ENCODE measurements at places on chromosomes 5 and 9.

DNA sequence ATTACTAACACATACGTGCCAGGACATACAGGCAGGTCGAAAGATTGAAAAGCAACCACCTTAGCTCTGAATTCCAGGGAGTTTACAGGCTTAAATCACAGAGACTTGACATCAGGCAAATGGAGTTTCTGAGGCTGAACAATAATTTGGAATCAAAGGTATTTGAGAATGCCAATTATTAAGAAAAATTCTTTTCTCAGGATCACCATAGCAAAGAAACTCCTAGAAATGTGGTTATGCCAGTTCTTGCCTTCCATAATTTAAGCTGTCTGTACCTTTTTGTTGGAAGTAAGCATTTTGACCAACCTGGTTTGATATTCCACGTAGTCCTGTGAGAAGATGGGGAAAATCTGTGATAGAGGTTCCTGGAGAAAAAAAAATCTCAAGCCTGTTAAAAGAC lies 312.4 kb upstream of the SMARCA2 start:
- no peak for DNase-seq

- DNase-seq, result no peak
Observed at GRCh38 chr5:124644138-124644537, 102.3 kb downstream of the ZNF608 start.

DNA sequence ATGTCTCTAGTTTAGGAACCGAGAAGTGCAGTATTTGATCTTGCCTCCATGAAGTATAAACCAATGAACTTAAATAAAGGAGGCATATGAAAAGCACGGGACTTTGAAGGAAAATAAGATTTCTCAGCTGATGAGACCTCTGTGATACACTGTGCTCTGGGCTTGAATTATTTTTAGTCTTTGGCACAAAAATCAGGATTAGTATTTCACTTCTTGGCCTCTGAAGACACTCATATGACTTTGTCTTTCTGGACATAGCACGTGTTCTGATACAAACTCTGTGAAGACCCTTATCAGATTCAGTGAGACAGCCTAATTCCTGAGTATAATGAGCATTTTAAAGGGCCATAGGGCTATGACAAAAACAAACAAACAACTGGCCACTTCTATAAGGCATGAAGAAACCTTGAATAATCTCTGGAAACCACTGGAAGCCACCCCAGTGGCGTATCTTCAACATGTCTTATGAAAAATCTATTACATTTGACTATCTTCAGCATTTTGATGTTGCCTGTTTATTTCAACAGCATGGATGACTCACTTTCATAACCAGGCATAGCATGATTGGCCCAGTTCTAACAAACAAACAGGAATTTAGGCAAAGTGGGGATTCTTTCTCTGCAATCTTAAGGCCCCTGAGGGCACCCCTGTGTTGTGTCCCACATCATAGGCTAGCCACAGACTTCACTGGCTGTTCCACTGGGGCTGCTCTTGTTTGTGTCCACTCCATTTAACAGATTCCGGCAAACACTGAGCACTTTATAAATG lies 90.3 kb upstream of the ZNF462 start:
- no peak for DNase-seq

DNA sequence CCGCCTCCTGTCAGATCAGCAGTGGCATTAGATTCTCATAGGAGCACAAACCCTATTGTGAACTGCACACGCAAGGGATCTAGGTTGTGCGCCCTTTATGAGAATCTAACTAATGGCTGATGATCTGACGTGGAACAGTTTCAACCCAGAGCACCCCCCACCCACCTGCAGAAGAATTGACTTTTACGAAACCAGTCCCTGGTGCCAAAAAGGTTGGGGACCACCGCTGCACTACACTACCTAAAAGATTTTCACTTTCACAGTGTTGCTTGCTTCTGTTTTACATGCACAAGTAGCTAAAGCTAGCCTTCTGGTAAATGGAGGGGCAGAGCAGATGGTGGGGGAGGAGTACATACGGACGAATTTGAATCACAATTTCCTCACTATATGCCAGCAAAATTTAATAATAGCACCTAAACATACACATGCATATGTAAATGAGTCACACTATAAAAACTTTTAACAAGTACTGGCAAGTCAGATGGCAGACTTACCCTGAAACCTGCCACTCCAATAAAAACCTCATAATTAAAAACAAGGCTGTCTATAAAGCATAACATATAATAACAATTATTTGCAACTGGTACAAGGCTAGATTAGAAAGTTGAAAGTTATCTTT lies 24.0 kb upstream of the CDKN2B start:
- DNase-seq, result no peak

DNA sequence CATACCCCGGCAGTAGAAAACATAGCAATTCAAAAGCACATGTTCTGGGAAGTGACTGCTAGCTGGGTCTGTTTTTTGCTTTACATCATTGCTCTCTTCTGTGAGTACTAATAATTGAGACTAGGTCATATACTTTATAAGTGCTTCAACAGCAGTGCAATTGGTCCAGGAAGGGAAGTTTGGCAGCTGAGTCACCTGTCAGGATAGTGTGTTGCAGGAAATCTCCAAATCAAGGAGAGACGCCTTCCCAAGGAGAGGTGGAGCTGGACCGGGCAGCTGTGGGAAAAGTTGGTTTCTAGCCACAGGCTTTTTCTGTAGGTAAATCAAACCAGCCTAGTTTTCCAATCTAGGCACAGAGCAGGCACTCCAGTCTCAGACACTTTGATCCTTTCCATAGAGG lies 330.1 kb downstream of the ENC1 start:
- DNase-seq, result no peak

DNA sequence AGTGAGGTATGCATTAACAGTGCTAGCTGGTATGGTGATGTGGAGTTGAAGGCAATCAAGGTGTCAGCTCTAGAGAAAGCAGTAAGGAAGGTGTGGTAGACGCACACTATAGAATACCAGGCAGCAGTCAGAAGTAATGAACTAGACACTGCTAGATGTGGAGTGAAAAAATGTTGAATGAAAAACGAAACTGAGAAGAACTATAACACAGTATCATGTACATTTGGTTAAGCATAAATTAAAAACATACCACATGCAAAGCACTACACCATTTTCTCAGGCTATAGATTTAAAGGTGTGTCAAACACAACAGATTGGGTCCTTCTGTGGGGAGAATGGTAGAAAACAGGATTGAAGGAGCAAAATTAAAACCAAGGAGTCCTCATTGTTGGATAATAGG lies 15.4 kb downstream of the ZNF622 start:
- DNase-seq, result no peak

- DNase-seq, result no peak
Observed at GRCh38 chr9:10946676-10947410, 334.0 kb upstream of the PTPRD start.

DNA sequence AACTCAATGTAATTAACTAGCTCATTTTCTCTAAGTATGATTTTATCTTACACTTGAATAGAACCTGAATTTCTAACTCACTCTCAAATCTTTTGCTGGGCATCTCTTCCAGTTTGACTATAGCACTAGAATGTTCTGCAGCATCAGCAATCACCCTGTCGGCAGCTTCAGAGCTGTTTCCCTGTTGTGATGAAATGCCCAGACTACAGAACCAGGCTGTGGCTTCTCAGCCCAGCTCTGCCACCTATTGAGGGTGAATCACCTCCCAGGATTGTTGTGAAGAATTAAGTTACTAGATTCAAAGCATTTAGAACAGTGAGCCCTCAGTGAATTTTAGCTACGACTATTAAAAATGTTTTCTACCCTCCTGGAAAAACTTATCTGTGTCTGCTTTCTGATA lies 90.4 kb upstream of the ANKRD55 start:
- no peak for DNase-seq

- DNase-seq, result no peak
Observed at GRCh38 chr9:121601194-121601593, 50.2 kb upstream of the DAB2IP start.

DNA sequence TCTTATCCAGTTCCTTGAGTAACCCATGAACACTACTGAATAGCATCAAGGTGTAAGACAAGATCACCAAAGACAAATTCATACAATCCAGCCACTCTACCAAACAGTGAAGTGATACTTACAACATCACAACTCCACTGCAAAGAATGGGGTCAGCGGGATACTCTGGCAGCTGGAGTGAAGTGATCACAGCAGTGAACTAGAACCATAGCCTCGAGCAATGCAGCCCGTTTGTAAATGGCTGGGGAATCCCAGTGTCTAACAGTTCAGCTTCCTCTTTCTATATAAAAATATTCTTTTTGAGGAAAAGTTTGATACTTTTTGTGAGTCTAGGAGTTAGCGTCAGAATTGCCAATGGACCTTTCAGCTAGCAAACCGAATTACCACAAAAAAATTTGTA lies 515.2 kb downstream of the ZNF608 start:
- DNase-seq, result no peak

GRCh38 chr5:45512521-45512920 lies 183.7 kb downstream of the HCN1 start:
- no peak for DNase-seq

DNA sequence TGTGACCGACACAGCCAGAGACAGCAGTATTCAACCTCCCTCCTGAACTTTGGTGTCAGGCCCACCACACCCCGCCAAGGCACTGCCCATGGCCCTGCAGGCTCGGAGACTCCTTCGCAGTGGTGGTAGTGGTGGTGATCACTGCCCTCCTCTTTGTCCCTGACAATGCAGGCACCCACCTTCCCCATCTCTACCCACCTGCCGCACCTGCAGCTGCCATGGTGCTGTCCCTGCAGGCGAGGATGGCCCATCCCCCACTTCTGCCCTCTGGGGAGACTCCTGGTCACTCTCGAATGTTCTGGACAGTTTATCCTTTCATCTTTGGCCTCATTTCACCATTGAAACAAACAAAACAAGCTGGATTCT lies 4.4 kb upstream of the IL4 start:
- DNase-seq, result no peak

GRCh38 chr5:127040796-127041520 lies 10.6 kb upstream of the MARCHF3 start:
- DNase-seq, result no peak

DNA sequence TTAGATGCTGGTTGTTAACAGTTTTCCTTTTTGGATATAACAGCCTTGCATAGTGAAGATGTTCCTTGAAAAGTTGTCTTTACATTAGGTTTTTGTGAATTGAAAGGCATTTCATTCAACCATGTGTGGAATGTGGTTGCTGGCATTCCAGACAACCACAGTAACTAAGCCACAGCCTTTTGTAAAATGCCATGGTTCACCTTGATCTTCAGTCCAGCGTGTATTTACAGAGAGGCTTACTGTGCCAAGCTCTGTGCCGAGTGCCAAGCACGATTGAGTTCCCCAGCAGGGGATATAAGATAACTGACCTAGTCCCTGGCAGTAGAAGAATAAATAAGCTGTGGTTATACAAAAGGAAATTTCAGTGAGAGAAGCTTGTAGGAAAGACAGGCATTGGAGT lies 4.9 kb downstream of the EXOSC2 start:
- DNase-seq, result no peak

GRCh38 chr5:32854473-32854872 lies 143.4 kb downstream of the NPR3 start:
- no peak for DNase-seq

- no peak for DNase-seq
Observed at GRCh38 chr5:131795228-131795627, 1.6 kb downstream of the FNIP1 start.

- DNase-seq, result no peak
Observed at GRCh38 chr9:137167747-137168572, 1.9 kb downstream of the LRRC26 start.

DNA sequence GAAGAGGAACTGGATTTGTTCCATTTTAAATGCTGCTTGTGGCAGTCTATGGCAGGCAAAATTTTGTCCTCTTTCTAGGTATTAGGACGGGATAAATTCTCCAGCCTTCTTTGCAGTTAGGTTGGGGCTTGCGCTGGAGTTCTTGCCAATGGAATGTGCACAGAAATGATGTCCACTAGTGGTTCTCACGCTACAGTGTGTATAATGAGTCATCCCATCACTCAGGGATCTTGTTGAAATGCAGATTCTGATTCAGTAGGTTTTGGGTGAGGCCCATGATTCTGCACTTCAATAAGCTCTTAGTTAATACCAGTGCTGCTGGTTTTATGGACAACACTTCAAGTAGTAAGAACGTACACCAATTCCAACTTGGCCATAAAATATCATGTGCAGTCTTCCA lies 317.6 kb upstream of the KLF4 start:
- no peak for DNase-seq

DNA sequence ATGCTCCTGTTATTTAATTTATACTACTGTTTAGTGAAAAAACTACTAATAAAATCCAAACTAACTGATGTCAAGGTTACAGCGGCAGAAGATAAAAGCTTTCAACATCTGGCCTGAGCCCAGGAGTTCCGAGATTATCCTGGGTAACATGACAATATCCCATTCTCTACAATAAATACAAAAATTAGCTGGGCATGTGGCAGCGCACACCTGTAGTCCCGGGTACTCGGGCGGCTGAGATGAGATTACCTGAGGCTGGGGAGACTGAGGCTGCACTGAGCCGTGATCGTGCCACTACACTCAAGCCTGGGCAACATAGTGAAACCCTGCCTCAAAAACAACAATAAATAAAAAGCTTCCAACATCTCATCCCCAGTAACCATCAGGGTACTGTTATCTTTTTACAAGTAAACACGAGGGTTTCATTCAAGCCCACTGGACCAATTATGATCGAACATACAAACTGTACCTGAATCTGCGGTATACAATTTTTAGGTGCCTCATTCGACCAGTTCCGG lies 1.3 kb downstream of the RPL37 start:
- DNase-seq, result no peak

DNA sequence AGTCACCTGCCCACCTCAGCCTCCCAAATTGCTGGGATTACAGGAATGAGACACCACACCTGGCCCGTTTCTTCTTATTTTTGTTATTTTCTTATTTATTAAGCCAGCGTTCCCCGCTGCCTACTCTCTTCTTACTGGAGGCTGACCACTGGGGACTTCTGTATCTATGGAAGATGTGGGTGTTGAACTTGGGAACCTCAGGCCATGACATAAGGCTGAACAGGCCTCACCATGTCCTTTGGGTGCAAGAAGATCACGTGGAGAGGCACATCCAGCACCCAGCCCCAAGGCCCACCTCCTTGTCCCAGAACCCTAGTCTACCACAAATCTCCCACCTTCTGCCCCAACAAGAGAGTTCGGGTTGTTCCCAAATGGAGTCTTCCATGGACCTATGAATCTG lies 59.4 kb upstream of the NEK6 start:
- no peak for DNase-seq

- no peak for DNase-seq
Observed at GRCh38 chr5:164375051-164375450, 869.6 kb downstream of the MAT2B start.

Measured in activated CD8-positive, alpha-beta memory T cell treated with anti-CD3 and anti-CD28 coated beads for 4 hours (primary cell).